ENCODE measurements at places on chromosomes 2 and 18.

- no peak for DNase-seq
These were observed 2.1 kb upstream of the PARD6G start for GRCh38 chr18:80249217-80250093.

DNA sequence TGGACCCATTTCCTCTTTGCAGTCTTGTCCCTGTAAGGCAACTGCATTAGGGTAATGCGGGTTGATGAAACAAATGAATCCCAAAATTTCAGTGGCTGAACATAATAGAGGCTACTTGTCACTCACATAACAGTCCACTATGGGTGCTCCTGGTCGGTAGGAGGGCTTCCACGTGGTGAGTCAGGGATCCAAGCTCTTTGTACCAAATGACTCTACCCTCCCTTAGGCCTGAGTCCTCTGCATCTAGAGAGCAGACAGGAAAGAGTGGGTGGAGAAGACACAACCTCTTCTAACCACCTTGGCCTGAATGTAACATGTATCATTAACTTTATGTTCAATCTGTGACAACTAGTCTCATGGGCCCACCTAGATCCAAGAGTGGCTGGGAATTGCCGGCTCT lies 86.2 kb upstream of the HAAO start:
- DNase-seq = no peak

GRCh38 chr2:132623096-132623839 lies 46.7 kb downstream of the LYPD1 start:
- DNase-seq = no peak

DNA sequence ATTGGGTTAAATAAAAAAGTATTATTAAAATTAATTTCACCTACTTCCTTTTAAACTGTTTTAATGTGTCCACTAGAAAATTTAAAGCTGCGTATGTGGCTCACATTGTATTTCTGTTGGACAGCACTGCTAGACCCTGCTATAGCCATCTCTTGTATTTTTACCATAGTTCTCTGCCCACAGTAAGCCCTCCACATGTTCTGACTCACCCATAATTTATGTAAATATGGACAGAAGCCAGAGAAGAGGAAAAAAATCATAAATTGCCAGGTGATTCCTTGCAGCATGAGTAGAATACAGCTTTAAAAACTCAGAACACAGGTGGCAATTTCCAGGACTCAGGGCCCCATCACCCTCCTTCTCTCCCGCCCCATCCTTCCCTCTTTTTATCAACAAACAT lies 142.4 kb upstream of the MEX3C start:
- no peak for DNase-seq

DNA sequence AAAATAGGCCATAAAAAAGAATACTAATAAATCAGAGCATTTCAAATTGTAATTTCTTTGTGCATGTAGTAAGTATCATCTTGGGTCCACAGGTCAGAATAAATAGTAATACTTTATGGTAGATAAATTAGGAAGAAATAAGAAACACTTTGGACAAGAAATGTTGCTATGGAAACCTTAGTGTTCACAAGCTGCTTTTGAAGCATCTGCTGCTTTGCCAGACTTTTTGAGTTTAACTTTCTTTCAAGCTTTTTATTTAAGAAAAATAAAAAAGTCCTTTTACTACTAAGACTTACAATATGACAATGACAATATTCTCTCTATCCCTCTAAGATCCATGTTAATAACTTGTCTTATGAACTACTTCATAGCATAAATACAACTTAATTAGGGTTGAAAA lies 690.7 kb upstream of the FSHR start:
- DNase-seq = no peak

DNA sequence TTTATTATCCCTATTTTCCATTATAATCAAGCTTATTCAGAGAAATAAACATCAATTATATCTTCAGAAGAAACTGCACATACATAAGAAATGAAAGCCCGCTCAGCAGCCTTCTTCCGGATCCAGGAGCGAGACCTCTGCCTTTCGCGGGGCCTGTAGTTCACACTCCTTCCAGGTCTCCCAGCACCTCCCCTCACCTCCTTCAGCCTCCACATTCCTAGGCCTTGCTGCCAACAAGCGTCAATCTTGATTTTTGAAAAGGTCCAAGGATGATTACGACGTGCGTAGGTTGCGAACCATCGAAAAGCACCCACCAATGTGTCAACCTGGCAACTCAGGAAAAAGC lies 355 bp upstream of the KIDINS220 start:
- no peak for DNase-seq

DNA sequence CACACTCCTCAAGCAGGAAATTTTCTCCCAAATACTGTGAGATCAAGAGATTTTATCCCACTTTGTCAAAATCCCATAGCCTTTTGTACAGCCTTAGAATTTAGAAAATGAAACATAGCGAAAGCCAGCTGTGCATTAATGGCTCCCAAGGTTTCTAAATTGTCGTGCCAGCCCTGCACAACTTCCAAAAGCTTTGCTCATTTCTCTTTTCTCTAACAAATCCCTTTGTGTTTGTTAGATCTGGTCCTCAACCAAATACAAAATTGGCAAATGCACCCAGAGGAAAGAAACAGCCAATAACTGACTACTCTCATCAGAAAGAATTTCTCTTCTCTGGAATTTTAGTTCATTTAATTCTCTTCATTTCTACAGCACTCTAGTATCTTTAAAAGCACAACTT lies 361.1 kb downstream of the INSIG2 start:
- no peak for DNase-seq

DNA sequence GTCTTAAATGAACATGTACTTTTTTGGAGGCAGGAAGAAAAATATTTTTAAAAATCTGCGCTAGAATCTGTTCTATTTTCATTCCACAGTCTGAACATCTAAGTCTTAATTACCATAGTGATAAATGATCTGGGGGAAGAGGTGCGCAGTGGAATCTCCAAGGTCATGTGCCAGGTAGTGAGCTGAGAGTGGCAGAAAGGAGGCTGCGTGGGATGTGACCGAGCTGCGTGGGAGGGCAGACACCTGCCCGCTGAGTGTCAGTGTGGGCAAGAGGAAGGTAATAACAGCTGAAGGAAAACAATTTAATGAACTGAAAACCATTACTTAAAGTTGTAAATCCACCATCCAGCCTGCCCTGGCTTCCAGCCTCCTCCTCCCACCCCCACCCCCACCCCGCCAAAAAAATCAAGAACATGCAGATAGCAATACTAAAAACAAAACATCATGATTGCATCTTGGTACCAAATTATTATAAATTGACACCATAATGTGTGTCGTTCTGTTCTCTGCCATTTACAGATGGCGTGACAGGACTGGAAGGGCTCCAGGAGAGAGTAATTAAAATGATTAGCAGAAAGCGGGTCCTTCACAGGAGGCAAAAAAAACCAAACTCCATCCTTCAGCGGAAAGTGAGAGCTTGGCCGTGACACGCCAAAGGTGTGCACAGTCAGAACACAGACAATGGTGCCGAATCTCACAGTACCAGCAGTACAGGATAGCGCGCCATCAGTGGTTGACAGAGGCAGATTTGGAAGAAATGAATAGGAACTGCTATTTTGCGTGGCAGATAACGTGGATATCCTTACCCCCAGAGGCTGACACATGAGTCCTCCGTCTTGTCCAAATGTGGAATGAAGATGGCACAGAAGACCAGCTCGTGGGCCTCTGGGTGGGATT lies 11.4 kb upstream of the DTNB start:
- DNase-seq = no peak

GRCh38 chr18:56933472-56933871 lies 213.4 kb upstream of the BOD1L2 start:
- no peak for DNase-seq

Measured in NCI-H510A treated with DMSO at 0.1 percent for 48 hours (cell line).